ENCODE measurements at places on chromosomes 4 and X. TPM values are rescaled to one million over a fixed set of nuclear protein-coding genes. Genes with fewer than 3 reads are reported as not detected.

GRCh38 chr4:8916351-8916885 is 44.8 kb upstream of the HMX1 start:
- H3K36me3 ChIP-seq = no peaks in the 10 kb centered on the region
- H3K27me3 ChIP-seq = peaks cover 5% of the 10 kb centered on the region
- H3K4me1 ChIP-seq = no peaks in the 10 kb centered on the region
- no peak overlapping the region for H3K4me3 ChIP-seq
- H3K27ac ChIP-seq = no peak overlapping the region

DNA sequence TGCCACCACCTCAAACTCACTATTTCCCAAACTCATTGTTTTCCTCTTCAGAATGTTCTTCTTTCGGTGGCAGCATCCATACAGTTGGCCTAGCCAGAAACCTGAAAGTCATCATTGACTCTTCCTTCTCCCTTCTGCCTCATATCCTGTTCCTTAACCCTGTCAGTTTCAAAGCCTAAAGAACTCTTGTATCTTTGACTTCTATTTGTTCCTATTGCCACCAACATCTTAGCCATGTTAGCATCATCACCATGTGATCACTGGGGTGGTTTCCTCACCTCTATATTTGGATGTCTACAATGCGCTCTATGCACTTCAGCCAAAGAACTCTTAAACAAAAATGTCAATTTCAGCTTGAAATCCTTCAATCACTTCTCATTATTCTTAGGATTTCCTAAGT is 29.0 kb downstream of the DDX60L start:
- H3K27ac ChIP-seq = no peak overlapping the region
- no peaks in the 10 kb centered on the region for H3K4me1 ChIP-seq
- no peaks in the 10 kb centered on the region for H3K27me3 ChIP-seq
- H3K36me3 ChIP-seq = peaks cover 12% of the 10 kb centered on the region

GRCh38 chr4:10205223-10205622 is 88.6 kb upstream of the WDR1 start:
- no peaks in the 10 kb centered on the region for H3K27me3 ChIP-seq
- no peak for DNase-seq
- no peak overlapping the region for H3K4me3 ChIP-seq
- no peak overlapping the region for H3K27ac ChIP-seq

DNA sequence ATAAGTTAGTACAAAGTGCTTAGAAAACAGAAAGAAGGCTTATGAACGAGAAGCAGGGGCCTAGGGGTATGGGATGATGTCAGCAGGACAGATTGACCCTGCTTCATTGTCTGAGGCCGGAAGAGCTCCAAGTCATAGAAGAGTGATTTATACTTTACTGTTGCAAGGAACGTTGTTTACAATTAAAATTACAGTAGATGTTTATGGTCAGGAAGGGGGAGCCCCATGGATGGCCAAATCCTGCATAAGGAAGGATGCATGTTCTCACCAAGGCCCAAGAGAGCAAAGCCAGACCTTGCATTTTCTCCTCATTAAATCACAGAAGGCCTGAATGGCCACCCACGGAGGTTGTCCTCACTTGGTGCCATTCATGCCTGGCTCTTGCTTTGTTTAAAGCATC is 115.3 kb downstream of the LDB2 start:
- no peaks in the 10 kb centered on the region for H3K4me1 ChIP-seq
- no peaks in the 10 kb centered on the region for H3K36me3 ChIP-seq
- no peaks in the 10 kb centered on the region for H3K27me3 ChIP-seq
- no peak overlapping the region for H3K27ac ChIP-seq
- DNase-seq = no peak

- no peak overlapping the region for H3K4me3 ChIP-seq
- H3K27me3 ChIP-seq = no peaks in the 10 kb centered on the region
- no peak for DNase-seq
Observed at GRCh38 chr4:30073011-30073710, 647.0 kb upstream of the PCDH7 start.

GRCh38 chr4:182307746-182308145 is 64.5 kb downstream of the TENM3 start:
- no peaks in the 10 kb centered on the region for H3K4me1 ChIP-seq
- DNase-seq = no peak
- no peaks in the 10 kb centered on the region for H3K36me3 ChIP-seq
- no peak overlapping the region for H3K4me3 ChIP-seq

- H3K36me3 ChIP-seq = peaks cover 55% of the 10 kb centered on the region
- no peak overlapping the region for H3K27ac ChIP-seq
- no peak overlapping the region for H3K4me3 ChIP-seq
- H3K27me3 ChIP-seq = no peaks in the 10 kb centered on the region
- peaks cover 7% of the 10 kb centered on the region for H3K4me1 ChIP-seq
Observed at GRCh38 chr4:169120624-169121023, 110.6 kb upstream of the CBR4 start.

- H3K27ac ChIP-seq = no peak overlapping the region
- DNase-seq = no peak
- no peaks in the 10 kb centered on the region for H3K27me3 ChIP-seq
- no peak overlapping the region for H3K4me3 ChIP-seq
- H3K36me3 ChIP-seq = peaks cover 6% of the 10 kb centered on the region
- no peaks in the 10 kb centered on the region for H3K4me1 ChIP-seq
Observed at GRCh38 chr4:124696182-124696581, 16.4 kb downstream of the ANKRD50 start.

DNA sequence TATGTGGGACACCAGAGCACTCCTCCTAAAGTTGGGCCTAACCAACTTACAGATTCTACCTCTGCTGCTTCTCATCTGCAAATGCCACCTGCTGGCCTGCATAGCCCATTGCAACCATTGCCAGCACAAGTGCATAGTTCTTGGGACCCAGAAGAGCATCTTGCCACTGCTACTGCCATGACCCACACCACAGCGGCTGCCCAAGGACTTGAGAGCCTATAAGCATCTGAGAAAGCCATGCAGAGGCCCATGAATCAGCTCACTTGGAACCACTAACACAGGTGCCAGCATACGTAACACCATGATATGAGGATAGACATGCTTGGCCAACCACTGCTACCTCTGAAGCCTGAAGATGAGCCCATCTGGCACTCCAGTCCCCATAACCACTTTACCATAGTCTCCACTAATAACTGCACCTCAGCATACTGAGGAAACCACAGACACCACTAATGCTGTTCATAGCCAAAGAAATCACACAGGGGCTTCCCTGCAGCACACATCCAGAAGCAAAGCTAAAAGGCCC is 258.1 kb upstream of the AGTR2 start:
- H3K36me3 ChIP-seq = no peaks in the 10 kb centered on the region
- H3K4me1 ChIP-seq = no peaks in the 10 kb centered on the region
- no peak overlapping the region for H3K27ac ChIP-seq
- H3K27me3 ChIP-seq = no peaks in the 10 kb centered on the region

- H3K27ac ChIP-seq = no peak overlapping the region
- peaks cover 8% of the 10 kb centered on the region for H3K4me1 ChIP-seq
- no peaks in the 10 kb centered on the region for H3K36me3 ChIP-seq
- no peak overlapping the region for H3K4me3 ChIP-seq
Observed at GRCh38 chrX:9336456-9336855, 128.4 kb upstream of the TBL1X start.

DNA sequence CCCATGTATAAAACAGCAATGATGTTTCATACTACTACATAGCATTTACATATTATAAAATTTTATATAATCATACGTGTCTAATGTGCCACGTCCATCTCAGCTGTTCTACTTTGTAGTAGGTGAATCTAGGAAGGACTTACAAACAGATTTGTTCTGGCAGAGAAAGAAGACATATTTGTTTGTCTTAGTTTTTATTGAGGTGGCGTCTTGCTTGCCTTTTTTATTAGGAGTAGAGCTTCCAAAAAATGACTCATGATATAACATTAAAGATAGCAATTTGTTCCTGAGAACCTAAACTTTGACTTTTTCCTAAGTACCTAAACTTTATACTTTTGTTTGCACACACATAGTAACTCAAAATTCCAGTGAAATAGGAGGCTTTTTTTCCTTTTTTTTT is 64.6 kb downstream of the CLDN22 start:
- DNase-seq = no peak
- H3K27ac ChIP-seq = no peak overlapping the region
- no peaks in the 10 kb centered on the region for H3K27me3 ChIP-seq
- no peak overlapping the region for H3K4me3 ChIP-seq
- H3K36me3 ChIP-seq = no peaks in the 10 kb centered on the region

DNA sequence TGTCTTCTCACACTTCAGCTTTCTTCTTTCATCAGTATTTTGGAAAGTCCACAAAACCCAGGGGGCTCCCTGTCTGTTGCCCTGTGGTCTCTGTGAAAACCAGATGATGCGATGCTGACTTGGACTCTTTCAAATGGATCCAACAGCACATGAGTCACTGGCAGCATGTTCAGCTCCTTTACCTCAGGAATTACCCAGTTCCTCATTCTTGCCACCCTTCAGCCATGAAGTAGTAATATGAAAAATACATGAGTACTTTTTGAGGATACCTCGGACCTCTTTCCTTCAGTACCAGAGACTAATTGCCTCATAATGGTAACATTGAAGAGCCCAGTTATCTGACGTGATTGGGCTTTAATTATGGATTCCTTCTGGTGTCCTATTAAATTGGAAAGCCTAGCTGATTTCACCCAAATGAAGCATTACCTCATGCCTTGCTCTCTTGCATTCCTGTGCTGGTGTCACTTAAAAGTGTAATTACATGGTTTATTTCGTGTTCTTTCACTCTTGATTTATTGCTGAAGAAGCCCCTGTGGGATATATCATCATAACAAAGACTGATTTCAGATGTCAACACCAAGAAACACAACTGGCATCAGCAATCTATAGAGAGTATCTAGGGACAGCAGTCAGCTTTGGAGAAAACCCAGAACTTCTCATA is 63.4 kb downstream of the NFKB1 start:
- no peak for DNase-seq
- H3K27ac ChIP-seq = no peak overlapping the region

DNA sequence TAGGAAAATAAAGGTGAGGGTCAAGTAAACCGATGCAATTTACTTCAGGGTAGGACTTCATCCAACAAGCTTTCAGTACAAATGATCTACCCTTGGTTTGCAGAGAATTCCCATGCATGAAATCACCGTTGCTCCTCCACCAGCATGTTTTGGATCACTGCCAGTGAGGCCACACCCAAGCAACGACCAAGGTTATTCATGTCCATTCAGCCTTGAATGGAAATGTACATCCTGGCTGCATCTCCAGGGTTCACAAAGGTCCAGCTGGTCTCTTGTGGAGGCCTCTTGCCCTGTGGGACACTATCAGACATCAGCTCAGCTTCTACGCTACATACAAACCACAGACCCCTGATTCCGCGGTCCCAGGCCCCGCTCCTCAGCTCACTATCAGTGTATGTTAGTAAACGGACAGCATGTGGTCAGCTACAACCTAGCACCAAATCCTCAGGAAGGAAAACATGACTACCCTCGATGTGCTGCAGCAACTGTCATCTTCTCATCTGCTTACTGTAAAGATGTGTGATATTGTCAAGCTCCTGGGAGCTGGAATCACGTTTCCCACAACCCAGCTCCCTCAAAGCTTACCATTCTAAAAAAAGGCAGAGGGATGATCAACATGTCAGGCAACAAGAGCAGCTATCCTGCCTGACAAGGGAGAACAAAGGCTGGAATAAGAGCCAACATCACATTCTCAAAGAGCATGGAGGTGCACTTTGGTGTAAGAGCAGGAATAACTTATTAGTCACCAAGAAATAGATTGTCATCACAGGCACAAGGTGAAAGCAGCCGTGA is 4.9 kb downstream of the LYAR start:
- no peak overlapping the region for H3K4me3 ChIP-seq
- H3K36me3 ChIP-seq = peaks cover 26% of the 10 kb centered on the region
- H3K27ac ChIP-seq = no peak overlapping the region
- H3K4me1 ChIP-seq = peaks cover 10% of the 10 kb centered on the region

- H3K27me3 ChIP-seq = no peaks in the 10 kb centered on the region
- H3K36me3 ChIP-seq = no peaks in the 10 kb centered on the region
- H3K4me1 ChIP-seq = no peaks in the 10 kb centered on the region
- no peak for DNase-seq
Observed at GRCh38 chr4:118077767-118078105, 43.5 kb downstream of the NDST3 start.

GRCh38 chr4:55359397-55359916 is 13.4 kb downstream of the SRD5A3 start:
- H3K4me1 ChIP-seq = no peaks in the 10 kb centered on the region
- no peak overlapping the region for H3K27ac ChIP-seq
- no peaks in the 10 kb centered on the region for H3K27me3 ChIP-seq
- DNase-seq = no peak
- H3K4me3 ChIP-seq = no peak overlapping the region
- no peaks in the 10 kb centered on the region for H3K36me3 ChIP-seq

- no peak overlapping the region for H3K27ac ChIP-seq
- H3K36me3 ChIP-seq = no peaks in the 10 kb centered on the region
- no peaks in the 10 kb centered on the region for H3K4me1 ChIP-seq
- H3K27me3 ChIP-seq = no peaks in the 10 kb centered on the region
Observed at GRCh38 chrX:122783918-122784317, 400.2 kb upstream of the GRIA3 start.

DNA sequence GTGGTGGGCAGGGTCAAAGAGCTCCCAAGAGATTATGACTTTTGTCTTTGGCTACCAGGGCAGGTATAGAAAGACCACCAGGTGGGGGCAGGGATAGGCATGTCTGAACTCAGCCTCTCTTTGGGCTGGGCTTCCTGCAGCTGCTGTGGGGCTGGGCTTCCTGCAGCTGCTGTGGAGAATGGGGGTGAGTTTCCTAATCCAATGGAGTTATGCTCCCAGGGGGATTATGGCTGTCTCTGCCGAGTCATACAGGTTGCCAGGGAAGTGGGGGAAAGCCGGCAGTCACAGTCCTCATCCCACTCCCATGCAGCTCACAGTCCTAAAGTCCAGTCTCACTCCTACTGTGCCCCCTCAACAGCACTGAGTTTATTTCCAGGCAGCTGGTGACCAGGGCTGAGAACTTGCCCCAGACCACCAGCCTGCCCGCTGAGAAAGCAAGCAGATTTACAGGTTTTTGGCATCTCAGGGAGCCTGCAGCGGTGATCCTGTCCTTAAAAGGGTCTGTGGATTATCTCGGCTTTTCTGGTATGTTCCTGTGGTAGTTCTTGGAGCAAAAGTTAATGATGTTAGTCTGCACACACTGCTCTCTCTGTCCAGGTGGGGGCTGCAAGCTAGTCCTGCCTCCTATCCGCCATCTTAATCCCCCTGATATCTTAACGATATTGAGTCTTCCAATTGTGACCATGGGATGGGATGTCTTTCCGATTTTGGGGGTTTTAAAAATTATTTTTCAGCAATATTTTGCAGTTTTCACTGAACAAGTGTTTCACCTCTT is 133.4 kb downstream of the RTL9 start:
- H3K27ac ChIP-seq = no peak overlapping the region
- no peak for DNase-seq
- no peaks in the 10 kb centered on the region for H3K4me1 ChIP-seq
- no peaks in the 10 kb centered on the region for H3K36me3 ChIP-seq
- no peak overlapping the region for H3K4me3 ChIP-seq
- no peaks in the 10 kb centered on the region for H3K27me3 ChIP-seq

The UGT2A1 gene
- 0.04 TPM for polyA plus RNA-seq

The SULT1E1 gene
- 134 TPM for polyA plus RNA-seq

The ERCC6L gene
- 2.4 TPM for polyA plus RNA-seq

The PTCHD1 gene
- 0.66 TPM for polyA plus RNA-seq

The SPANXC gene
- polyA plus RNA-seq = not detected

The USP17L22 gene
- not detected for polyA plus RNA-seq

The AWAT2 gene
- polyA plus RNA-seq = not detected

The SMIM14 gene
- 21.6 TPM for polyA plus RNA-seq

The N4BP2 gene
- 16.9 TPM for polyA plus RNA-seq

The DIPK2B gene
- 6.3 TPM for polyA plus RNA-seq

Data from large intestine (tissue), 12 donors.